ENCODE measurements at places on chromosomes 5 and 9.

DNA sequence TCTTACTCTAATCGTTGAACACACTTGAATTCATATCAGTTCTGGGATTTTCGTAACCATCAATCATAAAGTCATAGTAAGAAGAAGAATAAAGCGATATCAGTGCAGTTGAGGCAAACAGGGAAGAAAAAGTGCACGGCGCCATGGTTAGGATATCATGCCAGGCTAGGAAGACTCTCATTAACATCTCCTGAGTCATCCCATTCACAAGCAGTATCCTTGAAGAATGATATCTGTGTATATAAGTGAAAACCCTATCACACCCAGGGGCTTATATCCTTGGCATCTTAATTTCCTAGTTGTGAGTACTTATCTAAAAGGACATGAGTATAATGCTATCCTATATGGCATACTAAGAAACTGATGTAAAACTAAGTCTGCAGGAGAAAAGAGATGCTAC, 38.6 kb downstream of the NFIB start:
- no peak for DNase-seq

- no peak for DNase-seq
Observed at GRCh38 chr5:151483647-151484046, 36.2 kb downstream of the SLC36A1 start.

DNA sequence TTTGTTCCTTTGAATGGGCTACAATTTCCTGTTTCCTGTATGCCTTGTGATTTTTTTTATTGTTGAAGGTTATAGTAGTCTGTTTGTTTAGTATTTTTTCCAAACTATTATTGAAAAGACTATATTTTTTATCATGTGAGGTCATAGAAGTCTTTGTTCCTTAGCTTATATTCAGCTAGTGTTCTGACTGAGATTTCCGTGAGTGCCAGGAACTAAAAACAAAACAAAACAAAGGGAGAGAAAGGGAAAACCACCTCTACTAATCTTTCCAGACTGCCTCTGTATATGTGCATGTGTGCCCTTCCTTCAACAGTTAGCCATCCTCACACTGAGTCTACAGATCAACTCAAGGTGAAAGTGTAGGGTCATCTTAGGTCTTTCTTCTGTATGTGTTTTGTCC, 79.0 kb downstream of the OSTF1 start:
- no peak for DNase-seq

GRCh38 chr5:14249258-14250082, 106.3 kb downstream of the TRIO start:
- DNase-seq = no peak

DNA sequence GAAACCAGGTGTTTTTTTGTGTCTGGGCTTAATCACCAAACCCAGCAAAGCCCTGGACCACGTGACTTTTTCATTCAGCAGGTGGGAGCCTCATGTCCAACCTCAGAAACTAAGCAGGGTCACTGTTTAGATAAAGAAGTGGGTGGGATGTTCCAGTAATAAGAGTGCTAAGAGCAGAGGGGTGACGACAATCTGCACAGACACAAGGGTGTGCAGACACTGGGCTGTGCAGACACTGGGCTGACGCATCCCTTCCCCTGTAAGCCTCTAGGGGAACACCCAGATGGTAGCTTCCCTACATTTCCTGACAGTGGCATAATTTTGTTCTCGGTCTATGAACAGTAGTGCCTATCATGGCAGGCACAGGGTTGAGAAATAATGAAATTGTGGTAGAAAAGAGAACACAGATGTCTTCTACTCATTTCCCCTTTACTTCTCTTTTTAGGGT, 85.1 kb downstream of the SAXO1 start:
- DNase-seq = peak; percentile 10

- peak; percentile 15 for DNase-seq
Observed at GRCh38 chr5:155947394-155948062, 379.4 kb upstream of the SGCD start.

DNA sequence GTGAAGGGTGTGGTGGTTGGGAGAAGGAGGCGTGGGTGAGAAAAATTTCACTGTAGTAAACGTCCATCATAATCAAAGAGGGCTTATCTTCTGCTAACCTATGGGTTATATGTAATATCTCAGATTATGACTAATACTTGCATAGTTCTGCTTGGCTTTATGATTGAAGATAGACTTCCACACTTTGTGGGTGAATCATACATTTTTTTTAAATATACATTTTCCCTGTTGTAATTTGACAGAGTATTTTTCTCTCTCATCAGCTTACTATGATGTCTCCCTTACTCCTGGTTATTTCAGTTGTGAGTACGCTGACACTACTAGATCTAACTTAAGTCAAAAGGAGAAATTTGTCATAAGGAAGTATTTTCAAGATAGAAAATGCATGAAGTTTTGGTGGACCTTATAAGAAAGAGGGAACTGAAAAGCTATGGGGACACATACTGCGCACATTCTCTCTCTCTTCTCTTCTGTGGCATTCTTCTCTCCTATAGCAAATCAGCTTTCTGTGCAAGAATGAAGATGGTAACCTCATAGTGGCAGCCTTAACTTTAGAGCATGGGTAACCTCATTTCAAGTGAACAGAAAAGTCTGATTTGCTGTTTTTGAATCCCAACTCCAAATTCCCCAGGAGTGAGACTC, 4.9 kb upstream of the JAK2 start:
- DNase-seq = peak; percentile 20

DNA sequence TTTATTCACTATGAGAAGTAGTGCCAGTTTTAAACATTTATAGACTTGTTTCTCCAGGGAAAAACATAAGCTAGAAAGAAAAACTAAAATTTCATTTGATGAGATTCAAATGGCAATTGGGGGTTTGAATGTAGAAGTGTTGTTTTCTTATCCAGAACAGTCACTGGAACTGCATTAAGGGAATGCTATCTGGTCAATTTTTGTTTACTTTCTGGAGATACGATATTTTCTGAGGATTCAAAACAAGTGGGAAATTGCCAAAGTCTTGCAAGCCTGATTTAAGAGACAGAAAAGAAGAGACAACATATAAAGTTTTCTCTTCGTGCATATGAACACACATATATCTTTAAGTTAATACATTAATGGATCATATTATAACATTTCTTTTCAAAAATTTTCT, 118.4 kb downstream of the NXNL2 start:
- DNase-seq = no peak
